ENCODE measurements at places on chromosomes 7 and 10.

DNA sequence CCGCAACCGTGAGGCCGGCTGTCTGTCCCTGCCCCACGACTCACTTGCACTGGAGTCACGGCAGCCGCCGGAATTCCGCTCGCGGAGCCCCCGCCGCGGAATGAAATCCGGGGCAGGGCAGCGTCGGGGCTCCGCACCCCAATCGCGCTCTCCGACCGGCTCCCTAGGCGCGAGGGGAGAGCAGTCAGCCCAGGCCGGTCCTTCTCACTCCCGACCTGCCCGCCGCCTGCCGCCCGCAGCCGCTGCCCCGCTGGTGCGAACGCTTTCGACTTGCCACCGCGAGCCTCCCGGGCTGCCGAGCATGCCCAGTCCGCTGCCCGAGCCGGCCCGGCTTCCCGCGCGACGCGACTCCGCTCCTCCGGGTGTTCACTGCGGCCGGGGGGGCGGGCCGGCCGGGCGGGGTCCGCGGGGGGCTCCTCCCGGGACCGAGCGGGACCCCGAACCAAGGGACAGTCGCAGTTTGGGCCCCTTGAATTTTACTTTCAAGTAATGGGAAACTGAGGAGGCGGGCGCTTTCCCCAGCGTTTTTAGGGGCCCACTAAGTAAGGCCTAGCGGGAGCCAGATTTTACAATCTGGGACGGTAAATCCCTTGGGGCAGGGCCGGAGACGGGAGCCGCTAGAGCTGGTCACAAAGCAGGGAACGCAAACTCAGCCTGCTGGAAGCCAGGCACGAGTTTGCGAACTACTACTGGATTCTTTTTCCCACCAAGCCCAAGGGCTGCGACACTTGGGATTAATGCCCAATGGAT is at the start of gene SGMS1:
Gene SGMS1, minus strand, starts transcription at position 294 of the 750 bp plus-strand sequence. CDS start 279,842 bp downstream, outside the sequence.
- DNase-seq: peak; percentile 68

DNA sequence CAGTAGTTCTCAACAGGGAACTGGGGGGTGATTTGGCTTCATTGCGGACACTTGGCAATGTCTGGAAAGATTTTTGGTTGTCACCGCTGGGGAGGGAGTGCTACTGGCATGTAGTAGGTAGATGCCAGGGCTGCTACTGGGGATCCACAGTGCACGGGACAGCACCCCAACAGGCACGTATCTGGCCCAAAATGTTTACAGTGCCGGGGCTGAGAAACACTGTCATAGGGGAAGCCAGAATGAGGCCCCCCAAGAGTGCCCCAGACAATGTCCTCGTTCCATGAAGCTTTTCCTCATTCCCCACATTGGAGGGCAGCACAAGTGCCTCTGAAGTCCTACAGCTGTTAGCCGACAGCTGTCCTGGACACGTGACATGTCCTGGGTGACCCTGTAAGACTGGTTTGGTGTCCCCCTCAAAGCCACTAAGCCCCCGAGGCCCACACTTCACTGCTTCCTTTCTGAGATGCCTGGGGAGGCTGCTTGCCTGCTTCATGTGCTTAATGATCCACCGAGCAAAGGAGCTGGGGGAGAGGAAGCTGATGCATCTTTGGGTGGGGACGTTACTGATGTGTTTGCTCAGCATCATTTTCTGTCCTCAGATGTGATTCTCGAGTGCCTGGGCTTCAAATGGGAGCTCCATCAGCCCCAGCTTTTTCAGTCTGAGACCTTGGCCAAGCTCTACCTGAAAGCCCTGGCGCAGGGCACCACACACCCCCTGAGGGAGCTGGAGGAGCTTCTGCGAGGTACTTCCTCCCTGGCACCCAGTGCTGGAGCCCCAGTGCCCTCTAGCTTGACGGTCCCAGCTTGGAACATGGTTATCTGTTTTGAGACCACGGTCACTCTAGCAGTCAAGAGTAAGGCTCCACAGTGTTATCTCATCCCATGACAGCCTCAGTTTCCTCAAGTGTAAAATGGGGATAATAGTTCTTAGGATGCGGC is 14.7 kb downstream of the BTBD16 start:
- DNase-seq: no peak

DNA sequence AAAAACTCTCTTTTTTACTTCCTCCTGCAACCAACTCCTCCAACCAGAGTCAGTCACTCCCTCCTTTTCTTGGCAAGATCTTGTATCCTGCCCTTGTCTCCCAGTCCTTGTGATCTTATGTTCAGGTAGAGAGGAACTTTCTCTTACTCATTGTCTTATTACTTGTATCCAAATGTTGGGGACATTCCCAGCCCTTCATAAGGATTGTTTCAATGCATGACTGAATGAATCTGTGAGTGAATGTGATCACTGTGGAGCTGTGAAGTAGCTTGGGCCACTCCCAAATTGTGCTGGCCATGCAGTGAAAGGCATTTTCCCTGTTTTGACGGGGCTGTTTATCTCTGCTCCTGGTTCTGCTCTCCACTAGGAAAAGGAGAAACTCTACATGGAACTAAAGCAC is 93.7 kb downstream of the CFAP58 start:
- DNase-seq: no peak

DNA sequence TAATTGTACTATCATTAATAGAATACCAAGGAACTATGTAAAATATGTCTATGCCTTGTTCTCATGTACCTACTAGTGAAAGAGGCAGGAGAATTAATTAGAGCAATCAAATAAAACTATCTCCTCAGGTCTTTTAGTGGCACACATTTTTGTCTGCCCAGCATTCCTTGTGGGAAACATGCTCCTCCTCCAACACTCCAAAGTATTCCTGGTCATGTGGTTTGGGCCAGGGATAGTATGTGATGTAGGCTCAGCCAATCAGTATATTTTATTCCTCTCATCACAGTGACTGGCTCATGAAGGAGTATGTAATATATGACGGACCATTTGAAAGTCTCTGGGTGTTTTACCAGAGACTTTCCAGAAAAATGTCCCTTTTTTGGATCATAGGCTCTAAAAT is 16.7 kb upstream of the SYPL1 start:
- DNase-seq: no peak

GRCh38 chr10:125060026-125060425 is 100.3 kb downstream of the CTBP2 start:
- no peak for DNase-seq

GRCh38 chr10:95675403-95676116 is 18.2 kb downstream of the TCTN3 start:
- no peak for DNase-seq

- DNase-seq: no peak
Observed at GRCh38 chr7:131608116-131608500, 51.7 kb upstream of the PODXL start.

DNA sequence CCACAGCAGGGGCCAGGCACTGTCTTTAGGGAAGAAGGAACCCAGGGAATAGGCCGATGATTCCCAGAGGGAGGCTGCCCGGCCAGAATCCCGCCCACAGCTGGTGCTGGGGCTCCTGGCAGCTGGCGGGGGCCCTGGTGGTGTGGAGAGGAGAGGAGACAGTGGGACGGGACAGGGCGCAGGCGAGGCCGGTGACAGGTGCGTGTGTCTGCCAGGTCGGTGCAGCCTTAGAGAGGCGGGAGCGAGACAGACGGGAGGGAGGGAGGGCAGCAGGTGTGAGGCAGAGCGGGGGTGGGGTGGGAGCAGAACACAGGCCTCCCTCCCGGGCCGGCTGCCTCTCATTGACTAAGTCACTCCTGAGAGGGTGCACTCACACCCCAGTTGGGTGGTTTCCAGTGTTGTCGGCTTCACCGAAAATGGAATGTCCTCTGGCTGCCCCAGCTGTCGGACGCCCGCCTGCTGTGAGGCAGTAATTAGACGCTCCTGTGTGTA is 55.2 kb downstream of the ELFN1 start:
- DNase-seq: no peak

DNA sequence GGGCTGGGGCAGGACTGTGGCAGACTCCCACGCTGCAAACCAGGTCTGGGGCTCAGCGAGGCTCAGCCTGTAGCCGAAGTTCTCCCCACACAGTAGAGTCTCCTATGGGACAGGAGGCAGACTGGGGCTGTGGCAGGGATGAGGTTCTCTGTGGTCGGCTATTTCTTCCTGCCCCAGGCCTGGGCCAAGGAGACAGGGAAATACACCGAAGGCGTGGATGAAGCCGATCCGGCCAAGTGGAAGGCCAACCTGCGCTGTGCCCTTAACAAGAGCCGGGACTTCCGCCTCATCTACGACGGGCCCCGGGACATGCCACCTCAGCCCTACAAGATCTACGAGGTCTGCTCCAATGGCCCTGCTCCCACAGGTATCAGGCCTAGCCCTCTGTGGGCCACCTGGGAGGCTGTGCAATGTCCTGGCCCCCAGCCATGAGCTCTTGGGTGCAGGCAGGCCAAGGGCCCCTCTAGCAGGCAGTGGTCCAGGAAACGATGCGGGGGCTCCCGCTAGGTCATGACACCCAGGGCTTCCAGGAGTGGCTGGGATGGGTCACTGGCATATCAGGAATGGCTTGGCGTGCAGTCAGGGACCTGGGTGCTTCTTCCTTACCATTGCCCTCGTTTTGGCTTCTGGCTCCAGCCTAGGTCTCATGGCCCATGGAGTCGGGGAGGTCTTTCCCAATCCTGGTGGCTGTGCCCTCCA is 8.1 kb downstream of the IRF5 start:
- DNase-seq: no peak

DNA sequence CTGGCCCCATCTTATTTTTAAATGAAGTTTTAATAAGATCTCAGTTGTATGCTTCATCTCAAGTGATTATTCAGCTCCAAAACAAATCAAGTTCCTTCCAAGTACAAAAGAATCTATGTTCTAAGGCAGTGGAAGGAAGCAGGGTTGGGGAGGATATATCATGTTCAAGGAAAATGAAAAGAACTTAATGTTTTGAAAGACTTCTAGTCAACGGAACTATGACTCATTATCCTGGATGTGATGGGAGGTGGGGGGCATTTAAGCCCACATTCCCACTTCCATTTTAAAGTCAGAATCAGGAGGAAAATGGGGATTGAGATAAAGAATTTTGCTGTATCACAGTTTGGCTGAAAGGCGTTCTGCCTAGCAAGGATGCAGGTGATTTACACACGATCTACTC is 59.4 kb downstream of the FANK1 start:
- DNase-seq: no peak

GRCh38 chr7:135186841-135187253 is 16.3 kb upstream of the CYREN start:
- no peak for DNase-seq

DNA sequence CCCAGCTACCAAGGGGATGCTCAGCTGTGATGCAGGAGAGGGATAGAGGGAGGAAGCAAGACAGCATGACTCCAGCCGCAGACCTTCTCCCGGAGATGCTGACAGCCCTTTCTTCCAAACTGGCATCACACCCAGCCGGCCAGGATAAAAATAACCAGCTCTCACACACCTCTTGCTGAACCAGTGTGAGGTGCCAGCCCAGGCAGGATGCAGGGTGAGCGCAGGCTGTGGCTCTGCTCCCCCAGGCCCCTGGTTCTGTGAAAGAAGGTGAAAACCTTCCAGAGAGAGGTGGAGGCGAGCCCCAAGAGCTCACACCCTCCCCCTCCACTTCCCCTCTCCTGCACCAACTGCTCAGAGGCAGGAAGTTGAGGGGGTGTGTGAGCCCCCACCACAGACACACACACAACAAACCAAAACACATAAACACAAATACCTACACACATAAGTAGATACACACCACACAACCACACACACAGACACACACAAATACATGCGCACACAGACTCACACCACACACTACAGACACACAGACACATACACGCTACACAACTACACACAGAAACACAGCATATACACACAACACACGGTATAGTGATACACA is 4.0 kb downstream of the GPR15LG start:
- peak; percentile 27 for DNase-seq

GRCh38 chr7:19575909-19576557 is 132.8 kb downstream of the POLR1F start:
- no peak for DNase-seq

GRCh38 chr7:133551466-133551865 is 298.6 kb downstream of the EXOC4 start:
- no peak for DNase-seq

- no peak for DNase-seq
Observed at GRCh38 chr10:14391342-14391741, 60.6 kb upstream of the FRMD4A start.

DNA sequence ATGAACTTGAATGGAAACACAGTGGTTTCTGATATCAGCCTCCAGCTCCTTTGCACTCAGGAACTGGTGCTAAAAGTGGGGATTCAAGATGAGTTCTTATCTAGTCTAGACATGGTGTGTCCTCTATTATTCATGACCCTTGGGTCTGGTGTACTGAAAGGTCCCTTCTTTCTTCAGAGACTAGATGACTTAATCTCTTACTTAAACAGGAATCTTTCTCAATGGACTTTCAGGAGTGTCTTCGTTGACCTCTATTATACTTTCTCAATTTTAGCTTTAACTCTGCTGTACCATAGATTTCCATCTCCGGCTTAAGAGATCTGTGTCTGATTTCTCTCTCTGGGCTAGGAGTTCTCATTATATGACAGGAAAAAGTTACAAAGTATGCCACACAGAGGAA is 83.5 kb upstream of the INHBA start:
- no peak for DNase-seq

DNA sequence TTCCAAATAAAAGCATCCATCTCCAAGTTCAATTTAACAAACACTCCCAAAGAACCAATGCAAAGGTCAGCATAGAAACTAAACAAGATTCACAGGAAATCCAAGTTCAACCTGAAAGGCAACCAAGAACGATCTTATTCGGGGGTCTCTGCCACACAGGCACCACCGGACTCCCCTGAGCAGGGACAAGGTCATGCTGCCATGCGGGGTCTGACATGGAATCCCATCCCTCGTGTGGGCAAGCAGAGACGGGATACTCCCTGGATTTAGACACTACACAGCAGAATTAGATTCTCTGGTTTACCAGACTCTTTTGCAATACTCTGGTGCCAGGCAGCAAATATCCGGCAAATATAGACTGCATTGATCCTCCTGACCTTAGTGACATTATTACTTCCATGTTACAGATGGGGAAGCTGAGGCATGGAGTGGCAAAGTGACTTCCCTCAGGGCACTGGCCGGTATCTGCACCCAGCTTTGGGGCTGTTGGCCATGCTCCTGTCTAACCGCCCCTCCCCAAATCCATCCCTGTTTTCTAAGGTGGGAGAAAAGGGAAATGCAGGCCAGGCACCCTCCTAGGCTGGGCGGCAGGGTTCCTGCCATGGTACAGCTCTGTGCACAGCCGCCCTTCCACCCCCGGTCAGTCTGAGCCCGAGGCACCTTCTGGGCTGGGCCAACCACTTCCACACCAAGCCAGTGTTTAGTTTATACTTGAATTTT is 111.8 kb downstream of the VIPR2 start:
- DNase-seq: no peak

- DNase-seq: no peak
Observed at GRCh38 chr7:94907811-94908322, 473 bp downstream of the PPP1R9A start.

DNA sequence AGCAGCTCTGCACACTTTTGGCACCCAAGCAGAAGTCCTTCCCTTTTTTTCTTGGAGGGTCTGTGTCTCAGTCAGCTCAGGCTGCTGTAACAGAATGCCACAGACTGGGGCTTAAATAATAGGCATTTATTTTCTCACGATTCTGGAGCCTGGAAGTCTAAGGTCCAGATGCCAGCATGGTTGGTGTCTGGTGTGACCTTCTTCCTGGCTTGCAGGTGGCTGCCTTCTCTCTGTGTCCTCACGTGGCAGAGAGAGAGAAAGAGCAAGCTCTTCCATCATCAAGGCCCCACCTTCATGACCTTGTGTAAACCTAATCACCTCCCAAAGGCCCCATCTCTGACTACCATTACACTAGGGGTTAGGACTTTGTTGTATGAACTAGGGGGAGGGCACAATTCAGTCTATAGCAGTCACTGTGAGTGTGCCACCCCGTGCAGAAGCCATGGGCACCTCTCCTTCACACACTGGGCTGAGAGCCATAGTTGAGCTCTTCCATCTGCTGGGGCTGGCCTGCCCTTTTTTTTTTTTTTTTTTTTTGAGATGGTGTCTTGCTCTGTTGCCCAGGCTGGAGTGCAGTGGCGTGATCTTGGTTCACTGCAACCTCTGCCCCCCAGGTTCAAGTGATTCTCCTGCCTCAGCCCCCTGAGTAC is 80.3 kb downstream of the OAT start:
- no peak for DNase-seq

All from stimulated activated CD8-positive, alpha-beta memory T cell treated with anti-CD3 and anti-CD28 coated beads, Interleukin-15, amount 100 ng/mL, for 4 hours (primary cell).